ENCODE measurements at places on chromosomes 1 and 21.
A peak's percentile ranks its signal among the peaks of the same experiment; 100 is the strongest.

GRCh38 chr1:50218344-50219120 lies 109.8 kb downstream of the ELAVL4 start:
- no peak for DNase-seq

- DNase-seq, result no peak
Observed at GRCh38 chr1:217417363-217417762, 213.5 kb downstream of the GPATCH2 start.

GRCh38 chr1:13492711-13493110 lies 21.1 kb downstream of the LRRC38 start:
- no peak for DNase-seq

DNA sequence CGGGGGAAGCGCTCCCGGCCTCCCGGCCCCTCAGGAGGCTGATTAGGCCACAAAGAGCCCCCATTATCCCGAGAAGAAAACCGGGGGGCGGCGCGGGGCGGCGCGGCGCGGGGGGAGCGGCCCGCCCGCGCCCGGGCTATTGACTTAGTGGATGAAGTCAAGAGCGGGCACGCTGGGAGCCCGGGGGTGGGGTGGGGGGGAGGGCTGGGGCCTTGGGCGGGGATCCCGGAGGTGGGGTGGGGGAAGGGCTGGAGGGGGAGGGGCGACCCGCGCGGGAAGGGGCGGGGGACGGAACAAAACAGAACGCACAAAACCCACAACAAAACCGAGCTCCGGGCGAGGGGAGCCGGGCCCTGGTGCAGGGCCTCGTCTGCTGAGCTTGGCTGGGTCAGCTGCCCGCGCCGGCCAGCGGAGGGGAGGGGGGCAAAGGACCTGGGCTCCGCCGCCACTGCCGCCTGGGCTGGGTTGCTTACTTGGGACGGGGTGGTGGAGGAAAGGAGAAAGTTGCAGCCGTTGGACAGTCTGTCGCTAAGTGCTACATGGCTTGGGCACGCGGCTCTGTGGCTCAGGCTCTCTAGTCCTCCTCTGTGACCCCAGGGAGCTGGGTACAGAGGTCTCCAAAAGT lies 16.3 kb downstream of the PAX7 start:
- DNase-seq, result peak; percentile 26

DNA sequence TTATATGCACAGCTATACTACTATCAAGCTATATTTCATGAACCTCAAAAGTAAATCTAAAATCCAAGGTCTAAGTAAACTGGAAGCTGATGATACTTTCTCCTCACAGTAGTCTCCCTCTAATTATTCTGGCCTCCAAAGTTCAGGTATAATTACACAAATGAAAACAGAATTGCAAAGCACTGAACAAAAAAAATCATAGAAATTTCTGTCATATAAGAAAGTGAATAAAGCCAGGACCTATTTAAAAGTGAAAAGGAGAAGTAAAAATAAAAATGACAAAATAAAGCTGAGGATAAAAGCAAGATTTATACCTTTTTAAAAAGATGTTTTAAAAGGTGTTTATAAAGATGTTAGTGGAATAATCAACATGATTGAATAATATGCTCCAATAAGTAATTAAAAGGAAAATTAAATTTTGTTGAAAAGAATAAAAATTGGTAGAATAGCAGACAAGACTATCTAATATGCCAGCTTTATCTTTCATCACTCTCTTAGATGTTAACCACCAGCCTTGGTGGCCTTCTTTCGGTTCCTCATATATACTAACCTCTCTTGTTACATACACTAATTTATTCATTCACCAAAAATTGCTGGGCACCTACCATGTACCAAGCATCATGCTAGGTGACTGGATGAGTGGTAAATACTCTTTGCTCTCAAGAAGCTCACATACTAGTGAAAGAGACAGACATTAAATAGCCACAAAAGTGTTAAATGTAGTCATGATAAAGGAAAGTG lies 25.1 kb downstream of the SHCBP1L start:
- DNase-seq, result no peak

- DNase-seq, result no peak
Observed at GRCh38 chr1:23366598-23366997, 3.0 kb downstream of the ZNF436 start.

DNA sequence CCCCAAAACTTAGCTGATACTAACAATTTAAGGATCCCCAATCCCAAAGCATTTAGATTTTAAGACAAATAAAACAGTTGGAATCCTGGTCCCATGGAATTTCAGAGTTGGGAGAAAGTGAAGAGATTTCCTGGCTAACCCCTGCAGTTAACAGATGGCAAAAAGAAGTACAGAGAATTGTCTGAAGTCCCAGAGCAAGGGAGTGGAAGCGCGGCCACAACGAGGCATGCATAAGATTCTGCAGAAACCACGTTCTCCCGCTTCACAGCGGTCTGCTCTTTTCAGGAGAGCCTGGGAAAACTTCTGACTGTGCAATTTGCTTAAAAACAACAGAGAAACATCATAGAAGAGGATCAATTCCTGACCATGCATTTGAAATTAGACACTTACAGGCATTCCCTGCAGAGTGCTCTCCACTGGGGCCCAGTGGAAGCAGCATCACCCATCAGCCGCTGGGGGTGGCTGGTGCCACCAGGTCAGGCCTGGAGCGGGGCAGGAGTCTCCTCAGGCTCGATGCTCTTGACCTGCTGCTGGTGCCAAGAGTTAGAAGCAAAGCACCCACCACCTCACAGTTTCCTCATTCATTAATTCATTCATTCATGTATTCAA lies 226.7 kb upstream of the POU3F1 start:
- DNase-seq, result peak; percentile 12
